ENCODE measurements at places on chromosomes 1 and 21. TPM values are rescaled to one million over a fixed set of nuclear protein-coding genes. Genes with fewer than 3 reads are reported as not detected.

DNA sequence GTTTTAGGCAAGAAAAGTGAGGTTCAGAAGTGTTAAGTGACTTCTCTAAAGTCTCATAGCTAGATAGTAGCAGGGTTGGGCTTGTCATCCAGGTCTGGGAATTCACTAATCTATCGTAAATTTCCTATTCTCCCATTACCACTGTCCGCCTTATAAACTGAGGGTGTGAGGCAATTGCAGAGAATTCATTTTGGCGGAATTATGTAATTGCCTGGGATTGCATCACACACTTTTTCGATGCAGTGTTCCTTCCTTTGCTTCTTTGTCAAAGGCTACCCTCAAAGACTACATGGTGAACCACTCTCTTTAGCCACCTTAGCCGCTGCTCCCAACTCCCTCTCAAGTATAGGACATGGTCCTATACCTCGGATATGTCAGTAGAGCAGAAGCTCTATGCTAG lies 19.1 kb downstream of the SELP start:
- 0 out of 3 replicates have a peak, but pooled peaks cover 2% of the 10 kb centered on the region for H3K27me3 ChIP-seq
- no peaks in the 10 kb centered on the region for H3K36me3 ChIP-seq
- no peaks in the 10 kb centered on the region for H3K4me1 ChIP-seq
- no peak overlapping the region for H3K27ac ChIP-seq
- no peak overlapping the region for H3K4me3 ChIP-seq

- H3K4me3 ChIP-seq: no peak overlapping the region
- no peaks in the 10 kb centered on the region for H3K27me3 ChIP-seq
- no peaks in the 10 kb centered on the region for H3K36me3 ChIP-seq
Measured at GRCh38 chr1:5110508-5110907, 456.1 kb downstream of the AJAP1 start.

DNA sequence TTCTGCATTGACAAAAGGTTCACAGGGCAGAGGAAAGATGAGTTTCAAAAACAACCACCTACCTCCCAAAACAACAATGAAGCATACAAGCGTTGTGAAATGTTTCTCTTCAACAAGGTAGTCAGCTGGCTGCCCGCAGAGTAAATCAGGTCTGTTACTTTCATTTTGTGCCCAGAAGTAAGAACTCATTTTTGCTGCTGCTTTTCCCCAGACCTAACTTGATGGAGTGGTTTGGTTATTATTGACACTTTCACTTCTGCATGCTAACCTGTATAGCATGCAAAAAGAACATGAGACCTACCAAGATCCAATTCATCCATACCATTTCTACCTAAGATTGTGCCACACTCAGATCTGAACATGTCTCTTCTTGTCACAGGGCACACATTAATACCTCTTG lies 1.3 kb downstream of the SLC9C2 start:
- H3K27ac ChIP-seq: no peak overlapping the region
- no peaks in the 10 kb centered on the region for H3K36me3 ChIP-seq
- no peaks in the 10 kb centered on the region for H3K27me3 ChIP-seq
- H3K4me3 ChIP-seq: no peak overlapping the region

DNA sequence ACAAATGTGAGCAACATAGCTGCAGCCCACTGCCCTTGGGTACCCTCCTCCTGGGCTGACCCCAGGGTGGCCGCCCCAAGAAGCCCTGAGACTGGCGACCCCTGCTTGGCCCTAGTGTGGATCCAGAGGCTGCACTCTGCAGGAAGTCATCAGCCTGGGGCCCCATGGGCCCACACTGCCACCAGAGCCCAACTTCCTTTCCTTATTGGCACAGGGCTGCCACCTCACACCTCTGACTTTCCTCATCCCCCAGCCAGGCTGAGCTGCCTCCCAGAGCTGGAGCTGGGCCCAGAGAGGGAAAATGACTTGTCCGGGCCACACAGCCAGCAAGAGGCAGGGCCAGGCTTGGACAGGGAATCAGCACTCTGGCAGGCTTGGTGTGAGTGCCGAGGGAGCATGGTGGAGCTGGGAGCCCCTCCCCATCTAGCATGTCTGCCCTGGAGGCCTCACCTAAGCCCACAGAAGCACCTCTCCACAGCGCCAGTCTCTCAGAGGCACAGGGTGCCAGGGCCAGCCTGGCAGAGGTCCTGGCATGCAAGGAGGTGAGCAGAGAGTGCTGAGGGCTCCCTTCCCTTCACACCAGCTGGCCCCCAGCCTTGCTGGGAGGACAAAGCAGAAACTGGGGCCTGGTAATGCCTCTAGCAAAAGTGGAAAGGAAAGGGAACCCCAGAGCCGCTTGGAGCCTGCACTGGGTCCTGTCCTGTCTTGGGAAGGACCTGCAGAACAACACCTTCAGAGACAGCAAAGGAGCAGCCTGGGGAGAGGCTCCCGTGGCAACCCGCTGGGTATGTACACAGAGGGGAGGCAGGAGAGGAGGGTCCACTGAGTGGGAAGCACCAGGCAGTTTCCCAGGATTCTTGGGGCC lies 3.2 kb downstream of the RAP1GAP start:
- no peak for DNase-seq
- H3K4me1 ChIP-seq: peaks cover 46% of the 10 kb centered on the region
- H3K36me3 ChIP-seq: peaks cover 8% of the 10 kb centered on the region
- no peak overlapping the region for H3K27ac ChIP-seq
- H3K27me3 ChIP-seq: no peaks in the 10 kb centered on the region

TPTE gene
- polyA plus RNA-seq: 4.1 TPM

Measured in K562 (cell line).